ENCODE measurements at places on chromosomes 2 and 18. TPM values are rescaled to one million over a fixed set of nuclear protein-coding genes. Genes with fewer than 3 reads are reported as not detected.

- no peak overlapping the region for H3K4me3 ChIP-seq
- H3K27me3 ChIP-seq = peaks cover 5% of the 10 kb centered on the region
- no peaks in the 10 kb centered on the region for H3K36me3 ChIP-seq
- no peak overlapping the region for H3K27ac ChIP-seq
Observed at GRCh38 chr2:203453858-203454451, 81.1 kb downstream of the RAPH1 start.

NAT8 gene
- polyA plus RNA-seq = not detected

- peaks cover 5% of the 10 kb centered on the region for H3K36me3 ChIP-seq
- peaks cover 53% of the 10 kb centered on the region for H3K4me1 ChIP-seq
- peak; percentile 73 for DNase-seq
- peak overlapping the region; percentile 99 for H3K27ac ChIP-seq
Observed at GRCh38 chr2:218217360-218218267, 625 bp downstream of the ARPC2 start.

DNA sequence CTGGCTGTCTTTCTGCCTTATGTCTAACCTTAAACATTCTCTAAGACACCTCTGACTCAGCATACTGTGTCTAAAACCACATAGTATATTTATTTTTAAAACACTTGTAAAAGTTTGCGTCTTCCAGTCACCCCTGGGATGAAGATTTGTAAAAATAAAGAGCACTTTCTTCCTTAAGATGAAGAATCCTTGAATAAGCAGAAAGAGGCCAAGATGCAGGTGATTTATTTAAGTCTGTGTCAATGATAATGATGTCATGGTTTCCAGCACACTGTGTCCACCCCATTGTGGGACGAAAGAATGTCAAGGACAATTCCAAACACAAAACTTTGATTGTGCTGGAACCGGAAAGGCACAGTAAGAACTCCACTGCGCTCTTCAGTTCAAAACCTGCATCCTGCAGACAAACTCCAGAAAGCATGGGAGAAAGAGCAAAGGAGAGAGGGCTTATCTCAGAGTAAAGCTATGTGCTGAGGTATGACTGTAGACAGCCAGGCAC lies 92.9 kb downstream of the ZEB2 start:
- no peaks in the 10 kb centered on the region for H3K27me3 ChIP-seq
- H3K36me3 ChIP-seq = peaks cover 26% of the 10 kb centered on the region
- no peak for DNase-seq
- H3K4me3 ChIP-seq = no peak overlapping the region
- H3K27ac ChIP-seq = no peak overlapping the region

GRCh38 chr2:23689131-23689700 lies 237.7 kb downstream of the ATAD2B start:
- no peak for DNase-seq
- peaks cover 12% of the 10 kb centered on the region for H3K4me1 ChIP-seq
- H3K36me3 ChIP-seq = no peaks in the 10 kb centered on the region
- H3K27ac ChIP-seq = no peak overlapping the region
- H3K4me3 ChIP-seq = no peak overlapping the region
- peaks cover 6% of the 10 kb centered on the region for H3K27me3 ChIP-seq

GRCh38 chr18:48800876-48801727 lies 149.7 kb downstream of the SMAD7 start:
- no peak overlapping the region for H3K4me3 ChIP-seq
- DNase-seq = no peak
- no peaks in the 10 kb centered on the region for H3K36me3 ChIP-seq
- H3K4me1 ChIP-seq = peaks cover 39% of the 10 kb centered on the region
- no peak overlapping the region for H3K27ac ChIP-seq

ANKRD30B gene
- not detected for polyA plus RNA-seq

GRCh38 chr2:3596901-3597417 lies 2.0 kb downstream of the COLEC11 start:
- H3K27me3 ChIP-seq = peaks cover 3% of the 10 kb centered on the region
- H3K4me1 ChIP-seq = no peaks in the 10 kb centered on the region
- H3K27ac ChIP-seq = no peak overlapping the region

All from immature natural killer cell (primary cell).